Stimulated activated CD8-positive, alpha-beta memory T cell treated with anti-CD3 and anti-CD28 coated beads, Interleukin-7, amount 100 ng/mL, for 4 hours (primary cell): ENCODE measurements at places on chromosomes 3 and 15.

DNA sequence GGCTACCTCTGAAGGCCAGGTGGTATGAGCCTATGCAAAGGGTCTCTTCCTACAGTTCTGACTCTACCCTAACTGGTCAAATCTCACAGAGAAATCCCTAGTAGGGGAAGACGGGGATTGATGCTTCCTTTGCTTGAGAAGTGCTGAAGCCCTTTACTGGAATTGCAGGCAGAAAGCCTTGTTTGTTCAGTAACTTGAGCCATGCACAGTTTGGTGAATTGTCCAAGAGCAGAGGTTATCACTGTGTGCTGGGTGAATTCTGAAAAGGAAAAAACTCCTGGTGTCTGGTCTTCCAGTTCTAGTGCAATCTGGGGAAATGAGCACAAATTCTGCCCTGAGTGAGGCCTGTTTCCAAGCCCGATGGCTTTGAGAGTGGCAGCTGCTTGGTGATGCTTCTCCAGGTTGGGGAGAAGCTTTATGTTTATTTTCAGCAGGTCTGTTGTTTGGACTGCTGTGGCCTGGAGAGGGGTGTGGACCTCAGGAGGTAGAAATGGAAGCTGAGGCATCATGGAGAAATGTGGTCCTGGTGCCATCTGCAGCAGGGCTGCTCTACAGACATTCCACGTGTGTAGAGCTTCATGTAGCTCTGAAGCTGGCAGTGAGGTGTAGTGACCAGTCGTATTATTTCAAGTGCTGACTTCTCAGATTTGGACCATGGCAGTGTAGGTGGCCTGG lies 60.9 kb downstream of the ARNT2 start:
- no peak for DNase-seq

- DNase-seq = no peak
Observed at GRCh38 chr15:61530769-61531168, 301.7 kb upstream of the RORA start.

GRCh38 chr3:140343211-140344081 lies 334.4 kb upstream of the TRIM42 start:
- no peak for DNase-seq

GRCh38 chr3:99684644-99685043 lies 46.2 kb downstream of the COL8A1 start:
- DNase-seq = no peak

- no peak for DNase-seq
Observed at GRCh38 chr3:178969004-178969700, 102.5 kb downstream of the ZMAT3 start.

DNA sequence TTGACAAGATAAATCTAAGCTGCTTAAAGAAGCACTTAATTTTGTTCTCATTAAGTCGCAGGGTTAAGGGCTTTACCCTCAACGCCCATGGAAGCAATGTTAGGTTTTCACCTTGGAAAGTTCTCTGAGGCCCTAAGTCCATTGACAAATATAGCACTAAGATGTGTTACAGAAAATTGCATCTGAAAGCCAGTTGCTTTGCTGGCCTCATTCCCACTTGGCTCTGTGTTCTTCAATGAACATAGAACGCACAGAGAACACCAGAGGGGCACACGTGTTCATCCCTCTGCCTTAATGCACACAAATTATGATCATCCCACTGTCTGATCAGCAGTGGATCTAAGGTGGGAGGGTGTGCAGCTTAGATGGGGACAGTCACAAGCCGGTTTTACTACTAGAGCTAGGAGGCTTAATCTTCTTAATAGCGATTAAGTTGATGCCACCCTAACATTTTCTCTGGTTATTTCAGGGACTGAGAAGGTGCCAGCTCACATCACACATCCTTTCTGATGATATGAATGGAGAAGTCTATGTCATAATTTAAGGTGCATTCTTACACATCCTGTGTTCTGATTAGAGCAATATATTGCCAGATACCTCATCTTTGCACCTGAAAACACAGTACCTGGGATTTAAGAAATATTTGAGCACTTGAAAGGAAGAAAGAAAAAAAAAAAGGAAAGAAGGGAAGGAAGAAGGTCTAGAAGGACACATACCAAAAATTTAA lies 224.4 kb upstream of the ICE2 start:
- no peak for DNase-seq
